DMS153 (cell line): ENCODE measurements at places on chromosomes 4 and X.
A peak's percentile ranks its signal among the peaks of the same experiment; 100 is the strongest.

DNA sequence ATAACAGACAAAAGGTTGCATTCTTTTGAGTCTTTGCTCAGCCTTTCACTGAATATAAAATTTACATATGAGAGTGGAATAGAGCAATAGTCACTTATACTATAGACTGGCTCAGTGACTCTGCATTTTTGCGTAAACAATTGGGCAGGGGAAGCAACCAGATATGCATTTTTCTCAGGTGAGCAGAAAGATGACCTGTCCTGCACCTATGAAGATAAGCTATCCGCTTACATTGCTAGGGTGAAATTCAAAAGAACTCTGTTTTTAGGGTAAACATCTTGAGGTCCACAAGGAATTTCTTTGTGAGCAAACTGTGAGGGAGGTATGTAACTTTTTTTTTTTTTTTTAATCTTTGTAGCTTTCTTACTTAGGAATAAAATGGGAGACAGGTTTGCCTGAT, 602.4 kb upstream of the PRKX start:
- DNase-seq, result no peak

DNA sequence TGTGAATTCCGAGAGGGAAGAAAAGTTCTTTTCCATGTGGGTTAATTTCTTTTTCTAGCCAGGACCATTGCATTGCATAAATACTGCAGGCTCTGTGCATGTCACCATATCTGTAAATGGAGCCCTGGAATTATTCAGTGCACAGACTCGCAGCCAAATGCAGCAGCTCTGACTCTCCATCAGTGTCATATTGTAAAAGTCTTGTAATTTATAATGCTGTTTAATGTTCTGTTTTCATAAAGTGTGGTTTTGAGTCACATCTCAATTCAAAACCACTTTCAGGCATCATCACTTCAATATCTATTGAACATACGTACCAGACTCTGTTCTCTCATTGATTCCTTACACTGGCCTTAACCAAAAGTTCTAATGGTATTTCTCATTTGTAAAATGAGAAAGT, 193.9 kb upstream of the RPL34 start:
- DNase-seq, result no peak

DNA sequence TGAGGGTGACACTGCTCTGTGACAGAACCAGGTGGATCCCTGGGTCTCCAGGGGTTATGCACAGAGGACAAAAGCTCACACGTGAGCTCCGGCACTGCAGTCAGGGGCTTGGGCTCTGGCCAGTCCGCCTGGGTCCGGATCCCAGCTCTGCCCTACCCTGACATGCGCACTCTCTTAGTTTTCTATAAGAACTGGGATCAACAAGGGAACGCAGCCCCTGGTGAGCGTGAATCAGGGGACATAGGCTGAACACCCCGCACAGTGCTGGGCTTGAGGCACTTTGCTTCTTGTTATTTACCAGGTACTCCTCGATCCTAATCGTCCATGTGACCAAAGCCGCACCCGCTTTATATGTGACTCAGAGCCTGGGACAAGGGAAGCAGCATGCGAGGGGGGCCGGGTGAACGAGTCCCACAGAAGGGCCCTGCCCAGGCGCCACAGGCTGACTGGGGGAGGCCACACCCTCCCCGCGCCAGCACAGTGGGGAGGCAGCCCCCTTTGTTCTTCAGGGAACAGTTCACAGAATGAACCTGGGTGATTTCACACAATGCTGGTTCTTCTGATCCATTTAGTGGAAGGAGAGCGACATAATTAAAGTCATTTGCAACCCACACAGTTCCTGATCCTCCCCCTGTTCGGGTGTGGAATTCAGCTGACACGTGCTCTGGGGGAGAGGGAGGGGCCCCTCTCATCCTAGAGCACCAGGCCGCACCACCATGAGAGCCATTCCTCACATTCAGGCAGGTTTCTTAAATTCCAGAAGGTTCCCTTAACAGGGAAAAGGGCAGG, 55.5 kb downstream of the WFS1 start:
- DNase-seq, result no peak

DNA sequence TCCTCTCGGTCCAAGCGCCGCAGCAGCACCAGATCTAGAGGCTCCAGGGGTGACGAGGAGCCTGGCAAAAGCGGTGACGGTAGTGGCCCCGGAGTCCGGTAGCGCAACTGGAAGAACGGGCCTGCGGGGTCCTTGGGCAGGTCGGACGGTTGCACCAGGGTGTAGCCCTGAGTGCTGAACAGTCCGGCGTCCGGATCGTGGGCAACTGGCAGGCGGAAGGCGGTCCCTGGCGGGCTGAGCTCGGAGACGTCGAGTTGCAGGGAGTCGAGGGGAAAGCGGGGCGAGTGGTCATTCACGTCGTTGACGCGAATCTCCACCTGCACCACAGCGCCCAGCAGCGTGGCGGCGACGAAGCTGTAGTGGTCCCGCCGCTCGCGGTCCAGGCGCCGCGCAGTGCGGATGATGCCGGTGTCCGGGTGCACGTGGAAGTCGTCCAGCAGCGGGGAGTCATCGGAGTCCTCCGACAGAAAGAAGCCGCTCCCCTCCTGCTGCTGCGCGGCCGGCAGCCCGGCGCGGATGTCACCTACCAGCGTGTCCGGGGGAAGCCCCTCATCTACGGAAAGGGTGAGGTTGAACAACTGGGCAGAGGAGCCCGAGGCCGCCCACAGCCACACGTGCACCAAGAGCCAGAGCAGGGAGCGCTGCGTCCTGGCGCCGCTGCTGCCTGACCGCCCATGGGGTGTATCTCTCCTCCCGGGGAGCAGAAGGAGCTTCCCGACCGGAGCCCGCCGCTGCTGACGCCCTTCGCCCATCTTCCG, 837 bp downstream of the DCHS2 start:
- DNase-seq, result no peak

GRCh38 chr4:38667085-38667893, 3.3 kb downstream of the KLF3 start:
- DNase-seq, result peak; percentile 89

DNA sequence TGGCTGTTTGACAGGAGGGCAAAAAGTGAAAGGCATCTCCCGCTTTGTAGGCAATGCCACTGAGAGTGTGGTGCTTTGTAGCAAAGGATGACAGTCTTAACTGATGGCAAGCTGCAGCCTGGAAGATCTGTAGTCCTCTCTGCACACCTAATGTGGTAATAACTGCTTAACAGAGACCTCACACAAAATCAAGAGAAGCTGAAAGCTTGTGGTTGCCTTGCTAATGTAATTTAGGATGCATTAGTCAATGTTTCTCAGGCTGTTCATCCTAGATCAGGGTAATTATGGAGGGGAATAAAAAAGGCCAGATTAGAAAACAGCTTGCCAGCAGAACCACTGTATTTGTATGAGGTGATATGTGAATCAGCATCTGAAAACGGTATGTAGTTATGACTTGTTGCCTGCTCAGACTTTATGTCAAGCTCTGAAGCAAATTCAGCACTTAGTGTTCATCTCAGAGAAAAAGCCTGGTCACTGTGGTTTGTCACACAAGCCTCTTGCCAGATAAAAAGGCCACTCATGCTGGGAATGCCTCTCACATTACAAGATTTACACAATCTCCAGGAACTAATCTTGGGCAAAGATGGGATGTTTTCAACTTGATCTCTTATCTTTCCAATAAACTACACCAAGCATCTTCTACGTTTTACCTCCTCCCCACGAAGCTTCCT, 130.8 kb downstream of the ENOX2 start:
- DNase-seq, result peak; percentile 54

- DNase-seq, result no peak
Observed at GRCh38 chr4:102027961-102028360, 237.4 kb downstream of the BANK1 start.

DNA sequence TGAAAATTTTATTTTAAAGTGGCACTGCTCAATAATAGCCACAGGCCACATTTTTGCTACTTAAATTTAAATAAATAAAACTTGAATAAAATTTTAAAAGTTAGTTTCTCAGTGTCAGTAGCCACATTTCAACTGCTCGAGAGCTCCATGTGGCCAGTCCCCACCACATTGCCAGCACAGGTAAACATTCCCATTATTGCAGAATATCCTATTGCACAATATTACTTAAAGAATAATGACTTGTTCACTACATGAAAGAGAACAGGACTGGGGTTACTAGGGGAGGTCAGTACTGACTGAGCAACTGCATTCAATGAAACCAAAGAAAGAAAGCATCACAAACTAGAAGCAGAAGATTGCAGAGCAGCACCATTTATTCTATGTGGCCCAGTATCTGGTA, 2201.6 kb upstream of the TENM3 start:
- DNase-seq, result no peak

- peak; percentile 51 for DNase-seq
Observed at GRCh38 chrX:149962859-149963757, 24.8 kb upstream of the EOLA2 start.

DNA sequence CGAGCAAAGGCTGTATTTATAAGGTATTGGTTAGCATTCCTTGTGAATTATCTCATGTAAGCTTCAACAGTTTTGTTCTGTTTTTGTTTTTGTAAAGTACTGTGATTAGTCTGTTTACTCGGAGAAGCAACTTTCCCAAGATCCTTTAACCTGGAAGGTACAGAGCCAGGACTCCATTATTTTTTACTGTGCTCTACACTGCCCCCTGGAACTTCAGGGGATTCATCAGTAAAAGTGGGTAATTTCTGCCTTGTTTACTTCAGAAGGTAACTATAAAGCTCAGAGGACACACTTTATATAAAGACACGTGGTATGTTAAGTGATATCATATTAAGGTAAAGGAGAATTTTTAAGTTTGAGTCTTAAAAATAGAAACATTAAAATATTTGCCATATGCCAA, 124.9 kb downstream of the IQCM start:
- no peak for DNase-seq

DNA sequence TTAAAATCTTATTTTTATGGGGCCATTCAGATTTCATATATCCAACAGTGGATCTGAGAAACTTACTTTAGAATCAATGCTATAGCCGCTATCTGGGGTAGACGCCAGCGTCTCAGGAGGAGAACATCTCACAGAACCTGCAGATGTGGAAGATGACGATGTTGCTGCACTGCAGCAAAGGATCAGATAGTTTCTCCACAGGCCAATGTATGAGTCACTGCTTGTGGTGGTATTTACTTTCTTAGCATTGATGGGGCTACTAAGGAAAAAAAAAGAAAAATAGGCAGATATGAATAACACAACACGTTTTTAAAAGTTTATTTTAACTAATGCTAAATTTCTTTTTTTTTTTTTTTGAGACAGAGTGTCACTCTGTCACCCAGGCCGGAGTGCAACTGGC, 85.9 kb downstream of the ZAR1 start:
- no peak for DNase-seq

DNA sequence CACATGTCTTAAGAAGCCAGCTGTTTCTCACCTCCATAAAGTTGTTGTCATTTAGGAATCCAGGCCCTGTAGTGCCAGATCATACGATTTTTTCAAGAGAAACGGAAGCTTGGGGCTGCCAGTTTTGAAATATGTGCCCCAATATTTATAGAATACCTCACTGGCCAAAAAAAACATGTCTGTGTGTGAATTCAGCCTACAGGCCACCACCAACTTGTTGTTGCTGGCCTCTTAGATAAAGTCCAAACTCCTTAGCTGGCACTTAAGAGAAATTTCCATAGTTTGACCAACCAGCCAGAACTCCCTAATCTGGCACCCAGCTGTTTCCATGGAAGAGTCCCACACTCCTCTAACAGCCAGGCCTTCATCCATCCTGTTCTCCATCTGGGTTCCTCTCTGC, 74.1 kb downstream of the WDR19 start:
- DNase-seq, result no peak

DNA sequence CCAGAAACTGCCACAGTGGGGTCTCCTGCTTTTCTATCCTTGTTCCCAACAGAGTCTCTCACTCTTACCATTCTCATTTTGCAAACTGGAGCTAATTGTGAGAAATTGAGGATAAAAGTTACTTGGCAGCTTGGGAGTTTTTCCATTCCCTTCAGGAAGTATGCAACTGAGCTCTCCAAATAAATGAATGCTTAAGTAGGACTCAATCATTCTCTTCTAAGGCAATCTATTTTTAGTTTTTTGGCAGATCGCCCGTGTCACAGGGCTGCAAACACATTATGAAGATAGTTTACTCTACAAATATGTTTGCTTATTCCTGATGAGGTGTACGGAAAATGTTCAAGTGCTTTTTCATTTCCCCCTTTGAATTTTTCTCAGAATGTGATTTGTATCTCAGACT, 5.3 kb downstream of the ASB11 start:
- DNase-seq, result peak; percentile 84

- no peak for DNase-seq
Observed at GRCh38 chrX:97234471-97235081, 350.9 kb downstream of the RPA4 start.

GRCh38 chr4:54484383-54484782, 173.4 kb upstream of the KIT start:
- DNase-seq, result peak; percentile 89

GRCh38 chrX:1385253-1386223, 6.4 kb downstream of the SLC25A6 start:
- DNase-seq, result no peak

GRCh38 chr4:116952530-116953136, 132.7 kb downstream of the TRAM1L1 start:
- DNase-seq, result no peak

- DNase-seq, result peak; percentile 90
Observed at GRCh38 chr4:184331268-184331995, 113.8 kb upstream of the ENPP6 start.

- DNase-seq, result no peak
Observed at GRCh38 chrX:13373027-13373426, 53.2 kb upstream of the ATXN3L start.

DNA sequence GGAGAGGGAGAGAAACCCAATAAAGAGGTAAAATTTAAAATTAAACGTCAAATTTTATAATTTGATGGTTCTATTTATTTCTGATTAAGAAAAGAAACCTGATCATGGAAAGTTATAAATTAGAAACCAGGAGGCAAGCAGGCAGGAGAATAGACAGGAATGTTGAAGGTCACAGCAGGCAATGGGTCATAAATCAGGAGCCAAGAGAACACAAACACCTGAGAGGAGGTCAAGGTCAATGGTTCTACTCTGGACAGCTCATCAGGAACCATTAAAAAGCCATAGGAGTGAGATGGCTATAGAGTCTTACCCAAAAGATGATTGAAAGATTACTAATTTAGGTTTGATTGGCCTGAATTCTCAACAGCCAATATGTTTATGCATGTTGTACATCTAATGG, 126.9 kb upstream of the HCCS start:
- no peak for DNase-seq

GRCh38 chr4:178602833-178603232, 1160.6 kb upstream of the AGA start:
- no peak for DNase-seq

DNA sequence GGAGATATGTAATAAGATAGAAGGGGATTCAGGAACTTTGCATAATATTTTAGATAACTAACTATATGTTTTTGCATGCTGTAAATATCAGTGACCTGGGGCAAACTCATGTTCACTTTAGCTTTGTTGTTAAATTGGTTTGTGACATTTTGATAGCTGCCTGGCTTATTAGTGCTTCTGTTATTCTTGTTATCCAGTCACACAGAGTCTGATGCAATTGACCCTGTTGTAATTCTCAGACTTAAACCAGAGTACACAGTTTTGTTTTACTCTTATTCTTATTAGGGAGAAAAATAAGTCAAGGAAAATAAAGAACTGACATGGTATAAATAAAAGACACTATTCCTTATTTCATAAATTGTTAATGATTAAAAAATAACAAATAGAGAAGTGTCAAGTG, 516.7 kb upstream of the SLIT2 start:
- no peak for DNase-seq
